AG08395 (cell line): ENCODE measurements at places on chromosomes 11 and 22.

- DNase-seq = no peak
Measured at GRCh38 chr11:70353900-70354568, 44.3 kb upstream of the CTTN start.

DNA sequence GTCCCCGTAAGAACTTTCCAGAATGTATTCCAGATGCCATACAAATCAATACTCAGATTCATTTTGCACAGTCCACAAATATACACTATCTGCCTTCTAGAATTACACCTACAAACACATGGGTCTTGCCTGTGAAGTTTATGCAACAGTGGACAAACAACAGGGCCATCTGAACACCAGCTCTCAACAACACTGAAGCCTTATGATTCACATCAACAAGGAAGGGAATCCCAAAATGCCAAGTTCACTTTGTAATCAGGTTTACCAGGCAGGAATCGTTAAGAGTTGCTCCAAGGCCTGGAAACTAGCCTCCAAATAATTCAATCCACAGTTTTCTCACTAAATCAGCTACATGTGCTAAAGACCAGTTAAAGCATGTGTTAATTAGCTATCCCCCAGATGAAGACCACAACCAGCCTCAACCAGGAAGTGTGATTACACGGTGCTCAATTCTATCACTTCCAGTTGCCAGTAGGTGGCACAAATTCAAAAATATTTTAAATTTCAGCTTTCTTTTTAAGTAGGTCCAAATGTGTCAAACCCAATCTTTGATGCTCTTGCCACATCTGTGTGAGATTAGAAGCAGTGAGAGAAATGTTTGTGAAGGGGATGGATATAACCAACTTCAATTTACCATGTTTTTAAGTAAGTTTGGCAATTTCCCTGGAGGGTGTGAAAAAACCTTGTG is 139.1 kb upstream of the BDNF start:
- DNase-seq = peak; percentile 32

DNA sequence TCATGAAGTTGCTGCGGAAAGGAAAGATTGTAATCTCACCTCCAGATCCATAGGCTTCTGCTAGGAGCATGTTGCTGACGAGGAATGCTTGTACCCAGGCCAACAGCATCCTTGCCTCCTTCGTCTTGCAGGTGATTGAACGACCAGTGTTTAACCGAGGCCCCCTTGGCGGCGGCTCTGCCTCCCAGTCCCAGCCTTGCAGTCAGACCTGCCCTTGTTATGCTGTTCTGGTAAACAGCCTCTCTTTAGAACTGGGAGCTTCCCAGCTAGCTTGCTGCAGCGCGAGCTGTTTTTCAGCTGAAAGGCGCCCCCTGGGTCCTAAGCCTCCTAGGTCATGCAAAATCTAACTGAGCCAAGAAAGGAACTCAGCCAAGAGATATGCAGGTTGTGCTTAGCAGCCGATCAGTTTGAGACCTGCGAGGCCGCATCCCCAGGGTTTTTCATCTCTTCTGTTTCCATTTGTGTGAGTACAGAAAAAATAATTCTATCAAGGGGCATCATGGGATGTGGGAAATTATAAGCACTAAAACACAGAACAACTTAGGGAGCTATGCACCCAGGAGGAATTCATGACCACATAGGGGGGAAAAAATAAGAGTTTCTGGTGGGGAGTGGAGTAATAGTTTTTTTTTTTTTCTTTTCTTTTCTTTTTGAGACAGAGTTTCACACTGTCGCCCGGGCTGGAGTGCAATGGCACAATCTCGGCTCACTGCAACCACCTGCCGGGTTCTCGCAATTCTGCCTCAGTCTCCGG is at the start of gene PIK3IP1:
Gene PIK3IP1 (minus strand): TSS at position 253 of the 754 bp plus-strand sequence. CDS start 144 bp downstream, at position 109.
- peak; percentile 82 for DNase-seq

DNA sequence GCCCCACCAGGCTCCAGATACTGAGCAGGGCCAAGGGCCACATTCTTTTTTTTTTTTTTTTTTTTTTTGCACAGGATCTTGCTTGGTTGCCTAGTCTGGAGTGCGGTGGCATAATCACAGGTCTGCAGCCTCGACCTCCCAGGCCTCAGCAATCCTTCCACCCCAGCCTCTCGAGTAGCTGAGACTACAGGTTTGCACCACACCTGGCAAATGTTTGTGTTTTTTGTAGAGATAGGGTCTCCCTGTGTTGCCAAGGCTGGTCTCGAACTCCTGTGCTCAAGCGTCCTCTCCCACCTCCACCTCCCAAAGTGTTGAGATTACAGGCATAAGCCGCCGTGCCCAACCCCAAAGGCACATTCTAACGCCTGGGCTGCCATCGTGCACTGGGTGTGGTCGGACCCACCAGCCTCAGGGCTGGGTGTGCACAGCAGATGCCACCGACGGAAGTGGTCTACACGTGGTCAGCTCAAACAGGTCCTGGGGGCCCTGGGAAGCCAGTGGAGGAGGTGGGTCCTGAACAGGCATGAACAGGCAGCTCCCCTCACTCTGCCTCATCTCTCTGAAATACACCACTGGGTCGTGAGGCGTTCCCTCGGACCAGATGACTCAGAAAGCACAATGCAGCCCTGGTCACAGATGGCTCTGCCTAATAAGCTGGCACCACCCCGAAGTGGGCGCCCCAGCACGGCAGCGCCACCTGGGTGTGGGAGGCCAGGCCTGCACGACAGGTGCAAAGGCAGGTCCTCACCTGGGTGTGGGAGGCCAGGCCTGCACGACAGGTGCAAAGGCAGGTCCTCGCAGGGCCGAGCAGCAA is 5.1 kb upstream of the B4GALNT4 start:
- peak; percentile 61 for DNase-seq

DNA sequence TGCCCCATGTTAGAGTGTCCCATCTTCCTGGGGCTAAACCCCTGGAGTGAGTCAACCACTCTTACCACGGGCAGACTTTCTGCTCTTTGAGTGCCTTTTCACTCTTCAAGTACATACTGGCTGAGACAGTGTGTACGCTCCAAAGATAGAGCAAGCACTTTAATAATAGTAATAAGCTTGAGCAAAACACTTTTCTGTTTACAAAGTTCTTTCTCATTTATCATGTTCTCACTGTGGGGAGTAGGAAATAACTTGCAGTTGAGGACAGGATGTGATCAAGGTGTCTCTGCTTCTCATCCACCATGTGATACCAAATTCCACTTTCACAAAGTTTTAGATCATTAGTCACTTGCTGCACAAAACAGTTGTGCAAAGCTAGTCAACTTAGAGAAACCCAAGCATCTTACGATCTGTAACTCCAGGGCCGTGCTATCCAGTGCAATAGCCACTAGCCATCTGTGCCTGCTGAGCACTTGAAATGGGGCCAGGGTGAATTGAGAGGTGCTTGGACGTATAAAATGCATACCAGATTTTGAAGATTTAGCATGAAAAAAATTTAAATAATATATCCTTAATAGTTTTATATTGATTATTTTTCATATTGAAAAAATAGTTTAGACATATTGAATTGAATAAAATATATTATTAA is 135.3 kb downstream of the KIF18A start:
- DNase-seq = peak; percentile 11
